ENCODE measurements at places on chromosomes 6 and 20.

- DNase-seq, result no peak
Observed at GRCh38 chr6:16872543-16873235, 111.4 kb upstream of the ATXN1 start.

DNA sequence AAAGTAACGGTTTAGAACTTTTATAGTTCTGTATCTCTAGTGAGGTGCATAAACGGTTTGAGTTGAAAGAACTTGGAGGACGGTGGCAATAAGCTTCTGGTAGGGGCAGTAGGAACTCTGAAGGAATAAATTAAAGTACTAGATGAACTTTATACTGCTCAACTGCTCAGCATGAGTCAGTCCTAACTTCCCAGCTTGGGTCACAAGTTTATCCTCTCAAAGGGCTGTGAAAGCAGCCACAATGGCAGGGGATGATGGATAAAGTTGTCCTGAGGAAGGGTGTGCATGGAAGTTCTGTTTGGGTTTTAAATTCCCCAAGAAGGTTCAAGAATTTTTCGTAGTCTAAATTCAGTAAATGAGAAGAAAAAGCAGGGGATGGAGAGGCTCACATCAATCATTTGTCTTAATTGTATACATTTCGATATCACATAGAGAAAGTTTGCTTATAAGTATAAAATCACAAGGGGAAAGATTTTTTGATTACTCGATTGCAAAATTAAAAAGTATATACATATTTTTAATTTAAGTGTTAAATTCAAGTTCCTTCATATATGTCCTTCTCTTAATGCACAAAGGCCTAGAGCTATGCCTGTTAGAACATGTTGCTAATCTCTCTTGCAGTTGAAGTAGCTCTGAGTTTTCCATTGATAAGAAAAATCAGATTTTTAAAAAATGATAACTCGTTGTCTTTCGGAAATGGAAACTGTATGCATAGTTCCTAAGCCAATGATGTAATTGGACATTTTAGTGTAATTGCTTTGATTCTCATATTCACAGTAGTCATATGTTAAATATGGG, 55.3 kb upstream of the JAG1 start:
- no peak for DNase-seq

DNA sequence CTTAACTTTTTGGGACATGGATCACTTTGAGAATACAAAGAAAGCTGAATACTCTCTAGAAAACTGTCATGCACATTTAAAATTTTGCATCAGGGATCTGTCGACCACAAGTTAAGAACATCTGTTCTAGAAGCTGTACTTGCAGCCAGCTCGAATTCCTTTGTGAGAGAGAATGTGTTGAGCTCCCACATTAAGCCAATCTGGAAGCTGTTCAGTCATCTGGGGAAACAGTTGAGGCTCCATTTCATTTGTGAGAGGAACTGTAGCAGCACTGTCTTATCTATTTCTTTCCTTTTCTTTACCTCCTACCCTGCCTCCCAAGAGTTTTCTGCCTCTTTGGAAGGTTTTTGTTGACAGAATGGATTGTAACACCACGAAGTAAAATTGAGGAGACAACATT, 50.8 kb downstream of the KAT14 start:
- no peak for DNase-seq

DNA sequence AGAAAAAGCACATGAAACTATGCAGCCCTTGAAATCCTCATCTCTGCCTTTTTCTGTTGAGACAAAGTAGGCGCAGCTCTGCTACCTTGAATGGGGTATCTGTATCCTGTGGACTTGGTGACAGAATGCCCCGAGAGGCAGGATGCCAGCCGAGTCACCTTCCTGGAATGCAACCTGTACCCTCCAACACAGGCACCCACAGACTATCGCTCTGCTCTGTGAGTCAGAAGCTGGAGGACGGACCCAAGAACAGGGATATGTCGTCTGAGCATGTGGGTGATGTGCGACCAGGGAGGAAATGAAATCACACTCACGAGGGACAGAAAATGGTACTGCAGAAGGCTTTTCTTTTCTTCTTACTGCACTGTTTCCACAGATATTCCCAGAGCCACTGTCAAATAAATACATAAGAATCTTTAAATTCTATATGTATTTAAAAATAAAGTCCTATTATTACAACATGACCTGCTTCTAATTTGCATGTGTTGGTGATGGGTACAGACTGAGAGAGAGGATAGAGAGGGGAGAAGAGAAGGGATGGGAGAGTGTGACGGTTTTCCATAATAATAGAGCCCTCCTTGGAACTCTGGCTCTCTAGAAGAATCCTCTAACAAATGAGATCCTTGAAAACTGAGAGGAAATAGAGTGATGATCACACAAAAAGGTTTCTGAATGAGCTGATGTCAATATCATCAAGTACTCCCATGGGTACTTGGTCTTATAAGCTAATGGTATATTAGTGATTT, 308.1 kb downstream of the FOXC1 start:
- no peak for DNase-seq

DNA sequence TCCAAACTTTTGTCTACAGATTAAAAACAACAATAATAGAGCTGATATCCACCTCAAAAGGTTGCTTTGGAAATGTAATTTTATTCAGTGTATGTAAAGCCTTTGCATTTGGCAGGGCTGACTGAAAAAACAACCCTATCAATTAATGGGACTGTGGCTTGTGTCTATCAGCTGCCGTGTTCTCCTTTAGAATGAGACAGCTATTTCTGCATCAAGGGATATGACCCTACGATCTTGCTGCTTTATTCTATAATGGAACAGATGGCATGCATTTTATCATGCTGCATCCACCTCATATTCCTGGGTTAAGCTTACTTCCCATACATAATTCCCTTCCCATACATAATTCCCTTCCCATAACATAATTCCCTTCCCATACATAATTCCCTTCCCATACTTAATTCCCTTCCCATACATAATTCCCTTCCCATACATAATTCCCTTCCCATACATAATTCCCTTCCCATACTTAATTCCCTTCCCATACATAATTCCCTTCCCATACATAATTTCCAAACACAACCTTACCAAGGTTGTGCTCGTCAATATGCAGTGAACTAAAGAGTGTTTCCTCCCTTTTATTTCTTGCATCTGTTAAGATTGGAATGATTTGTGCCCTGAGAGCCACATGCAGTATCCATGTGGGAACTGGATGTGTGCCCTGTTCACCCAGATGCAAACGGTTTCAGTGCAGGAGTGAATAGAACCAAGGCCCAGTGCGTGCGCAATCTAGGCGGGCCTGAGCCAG, 26.8 kb downstream of the SERPINB6 start:
- no peak for DNase-seq

DNA sequence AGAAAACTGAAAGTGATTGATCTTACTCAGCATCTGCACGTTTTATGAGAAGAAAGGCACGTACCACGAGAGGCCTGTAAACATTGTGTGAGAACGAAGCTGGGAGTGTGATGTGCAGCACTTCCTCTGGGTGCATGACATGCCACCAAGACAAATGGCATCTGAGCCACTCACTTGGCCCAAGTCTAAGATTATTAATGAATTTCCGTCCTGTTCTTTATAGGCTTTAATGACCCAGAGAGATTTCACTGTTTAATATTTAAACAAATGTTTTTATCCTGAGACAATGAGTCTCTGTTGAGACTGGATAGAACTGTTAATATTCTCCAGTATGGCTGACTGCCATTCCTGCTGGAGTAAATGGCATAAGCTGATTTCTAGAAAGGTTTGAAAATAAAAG, 172.6 kb upstream of the PHACTR1 start:
- no peak for DNase-seq

- DNase-seq, result no peak
Observed at GRCh38 chr20:18548465-18548864, 18.8 kb upstream of the SMIM26 start.

DNA sequence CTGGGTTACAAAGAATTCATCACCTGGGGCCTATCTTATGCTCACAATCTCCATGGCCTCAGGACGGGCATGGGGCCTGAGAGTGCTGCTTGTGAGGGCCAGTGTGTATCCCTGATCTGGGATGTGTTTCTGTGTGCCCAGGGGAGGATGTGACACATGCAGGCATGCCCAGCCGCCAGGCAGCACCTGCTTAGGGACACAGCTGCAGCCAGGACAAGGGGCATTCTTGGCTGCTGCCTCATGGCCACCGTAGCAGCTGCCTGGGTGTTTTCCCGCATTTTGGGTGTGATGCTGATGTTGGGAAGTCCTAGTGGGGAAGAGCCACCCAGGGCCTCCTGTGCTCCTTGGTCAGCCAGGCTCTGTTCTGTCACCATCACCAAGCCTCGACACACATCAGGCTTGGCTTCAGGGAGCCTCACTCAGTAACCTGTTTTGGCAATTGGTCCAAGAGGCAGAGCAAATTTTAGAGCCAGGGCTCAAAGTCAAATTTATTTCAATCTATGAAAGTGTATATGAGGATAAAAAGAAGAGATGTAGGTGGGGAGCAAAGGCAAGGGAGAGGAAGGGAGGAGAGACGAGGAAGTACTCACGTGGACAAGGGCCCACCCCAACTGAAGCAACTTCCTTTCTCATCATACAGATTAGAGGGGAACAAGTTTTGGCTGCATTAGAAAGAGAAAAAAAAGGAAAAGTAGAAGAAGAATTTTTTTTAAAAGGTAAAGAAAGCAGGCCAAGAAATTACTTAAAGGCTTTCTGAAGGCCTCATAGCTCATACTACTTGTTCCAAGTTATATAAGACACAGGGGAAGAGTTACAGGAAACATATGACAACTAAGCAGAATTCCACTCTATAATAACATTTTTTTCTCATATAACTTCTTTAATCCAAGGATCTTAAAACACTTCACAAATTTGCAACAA, 269.9 kb upstream of the SUPT3H start:
- no peak for DNase-seq

- DNase-seq, result no peak
Observed at GRCh38 chr6:21437581-21437980, 156.0 kb upstream of the SOX4 start.

Measured in hypothalamus (tissue), 51 donors.